ENCODE measurements at places on chromosomes 7 and 10.
A peak's percentile ranks its signal among the peaks of the same experiment; 100 is the strongest.

- DNase-seq = no peak
These were observed 244.6 kb downstream of the BUB3 start for GRCh38 chr10:123398756-123399155.

- DNase-seq = no peak
These were observed 144.0 kb upstream of the ASAH2 start for GRCh38 chr10:50395271-50395670.

DNA sequence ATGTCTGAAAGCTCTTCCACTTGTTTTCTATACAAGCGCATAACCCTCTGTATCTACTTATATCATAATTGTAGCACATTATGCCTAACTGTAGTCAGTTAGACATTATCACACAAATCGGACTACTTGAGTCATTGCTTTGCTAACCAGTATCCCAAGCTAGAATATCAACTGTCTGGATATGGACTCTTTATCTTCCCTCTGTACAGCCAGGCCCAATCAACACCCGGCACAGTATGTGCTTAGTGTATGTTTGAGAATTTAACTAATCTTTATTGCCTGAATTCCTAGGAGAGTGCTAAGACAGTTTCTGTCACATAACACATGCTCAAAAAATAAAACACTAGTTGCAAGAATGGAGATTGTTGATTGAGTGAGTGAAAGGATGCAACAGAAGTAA, 211.2 kb downstream of the ARL4A start:
- DNase-seq = no peak

DNA sequence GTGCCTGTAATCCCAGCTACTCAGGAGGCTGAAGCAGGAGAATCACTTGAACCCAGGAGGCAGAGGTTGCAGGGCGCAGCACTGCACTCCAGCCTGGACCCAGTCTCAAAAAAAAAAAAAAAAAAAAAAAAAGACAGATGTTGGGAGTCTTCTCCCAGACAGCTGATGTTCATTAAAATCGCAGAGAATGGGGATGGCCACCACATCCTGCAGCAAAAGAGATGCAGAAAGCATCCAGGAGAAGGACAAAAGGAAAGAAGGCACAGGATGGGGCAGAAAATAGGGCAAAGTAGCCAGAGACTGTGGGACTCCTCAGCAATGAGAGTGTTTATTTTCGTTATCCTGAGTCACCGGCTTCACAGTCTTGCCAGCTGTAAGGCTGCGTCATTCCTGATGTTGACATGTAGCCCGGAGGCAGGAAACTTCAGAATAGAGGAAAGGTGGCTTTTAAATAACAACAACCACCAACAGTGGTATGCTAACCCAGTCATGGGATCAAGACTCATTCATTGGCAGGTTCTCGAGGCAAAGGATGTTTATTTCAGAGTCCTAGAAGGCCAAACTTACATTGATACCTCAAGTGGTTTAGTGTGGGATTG, 149.5 kb upstream of the SVIL start:
- DNase-seq = no peak

DNA sequence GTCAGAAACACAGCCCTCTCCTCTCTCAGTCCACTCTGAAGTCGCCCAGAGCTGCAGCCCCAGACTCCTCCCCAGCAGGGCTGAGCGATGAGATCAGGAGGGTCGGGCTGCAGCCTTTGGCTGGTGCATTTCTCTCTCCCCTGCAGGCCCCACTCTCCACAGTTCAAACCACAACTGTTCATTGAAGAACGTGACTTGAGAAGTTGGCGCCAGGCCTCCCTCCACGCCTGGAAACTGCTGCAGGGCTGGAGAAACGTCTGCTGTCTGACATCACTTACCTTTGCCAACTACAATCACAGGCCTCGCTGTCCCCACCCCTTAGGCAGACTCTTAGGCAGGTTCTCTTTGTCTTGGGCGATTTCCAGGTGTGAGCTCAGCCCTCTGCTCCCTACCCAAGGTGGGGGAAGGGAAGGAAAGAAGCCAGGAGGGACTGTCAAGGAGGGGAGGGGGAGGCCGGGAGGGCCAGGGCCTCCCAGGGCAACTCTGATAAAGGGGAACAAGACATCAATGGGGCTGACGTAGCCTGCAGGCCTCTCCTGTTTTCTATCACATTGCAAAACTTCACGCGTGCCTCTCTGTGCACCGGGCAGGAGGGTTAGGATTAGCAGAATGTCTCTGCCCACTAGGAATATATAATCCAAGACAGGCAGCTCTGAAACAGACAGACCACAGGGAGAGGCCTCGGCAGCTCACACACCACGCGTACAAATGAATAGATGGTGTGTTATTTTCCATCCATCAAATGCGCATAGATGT, 32.7 kb downstream of the CALML5 start:
- no peak for DNase-seq

DNA sequence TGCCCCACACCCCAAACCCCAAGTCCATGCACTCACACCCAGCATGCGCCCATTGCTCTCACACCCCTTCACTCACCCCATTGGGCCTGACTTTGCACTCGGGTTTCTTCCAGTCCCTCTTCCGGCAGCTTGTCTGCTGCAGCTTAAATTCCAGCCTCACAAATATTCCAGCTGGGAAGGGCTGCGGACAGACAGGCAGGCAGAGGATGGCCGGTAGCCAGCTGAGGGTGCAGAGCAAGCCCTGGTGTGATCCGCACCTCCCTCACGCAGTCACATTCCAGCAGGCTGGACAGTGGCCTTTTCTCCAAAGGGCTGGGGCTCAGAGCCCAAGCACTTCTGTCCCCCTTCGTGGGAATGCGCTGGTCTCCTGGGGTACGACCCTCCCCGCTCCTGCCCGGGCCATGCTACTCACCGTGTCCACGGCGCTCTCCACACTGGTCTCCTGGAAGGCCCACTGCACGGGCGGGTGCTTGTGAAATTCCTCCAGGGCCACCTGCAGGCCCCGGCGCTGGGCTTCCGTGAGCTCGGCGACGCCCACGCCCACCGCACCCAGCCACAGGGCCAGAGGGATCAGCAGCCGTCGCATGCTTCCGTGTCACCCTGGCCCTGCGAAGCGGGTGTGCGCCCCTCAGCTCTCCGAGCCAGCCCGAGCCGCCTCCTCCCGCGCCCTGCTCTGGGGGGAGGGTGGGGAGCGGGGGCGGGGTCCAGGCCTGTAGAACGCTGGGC, 1.2 kb downstream of the RARRES2 start:
- DNase-seq = peak; percentile 29

- no peak for DNase-seq
These were observed 287.7 kb upstream of the MYO3A start for GRCh38 chr10:25646371-25646770.

GRCh38 chr7:73734619-73735527, 3.7 kb downstream of the ABHD11 start:
- peak; percentile 89 for DNase-seq

DNA sequence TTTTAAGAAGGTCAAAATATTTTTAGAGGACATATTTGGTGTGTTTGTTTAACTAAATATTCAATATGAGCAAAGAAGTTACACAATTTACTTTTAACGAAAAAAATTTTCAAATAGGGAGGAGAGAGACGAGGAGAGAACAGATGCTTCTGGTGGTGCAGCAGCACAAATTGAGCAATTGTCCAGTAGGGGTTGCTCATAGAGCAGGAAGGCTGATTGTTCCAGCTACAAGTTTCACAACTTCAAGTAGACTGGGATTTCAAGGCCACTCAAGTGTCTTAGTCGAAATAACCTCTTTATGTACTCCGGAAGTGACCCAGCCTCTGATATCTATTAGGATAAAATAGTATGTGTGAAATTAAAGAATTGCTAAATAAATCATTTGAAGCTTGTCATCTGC, 197.9 kb downstream of the HDAC9 start:
- no peak for DNase-seq

- no peak for DNase-seq
These were observed 59.9 kb upstream of the HBP1 start for GRCh38 chr7:107108793-107109371.

- DNase-seq = no peak
These were observed 81.4 kb downstream of the ATXN7L1 start for GRCh38 chr7:105794741-105795729.

DNA sequence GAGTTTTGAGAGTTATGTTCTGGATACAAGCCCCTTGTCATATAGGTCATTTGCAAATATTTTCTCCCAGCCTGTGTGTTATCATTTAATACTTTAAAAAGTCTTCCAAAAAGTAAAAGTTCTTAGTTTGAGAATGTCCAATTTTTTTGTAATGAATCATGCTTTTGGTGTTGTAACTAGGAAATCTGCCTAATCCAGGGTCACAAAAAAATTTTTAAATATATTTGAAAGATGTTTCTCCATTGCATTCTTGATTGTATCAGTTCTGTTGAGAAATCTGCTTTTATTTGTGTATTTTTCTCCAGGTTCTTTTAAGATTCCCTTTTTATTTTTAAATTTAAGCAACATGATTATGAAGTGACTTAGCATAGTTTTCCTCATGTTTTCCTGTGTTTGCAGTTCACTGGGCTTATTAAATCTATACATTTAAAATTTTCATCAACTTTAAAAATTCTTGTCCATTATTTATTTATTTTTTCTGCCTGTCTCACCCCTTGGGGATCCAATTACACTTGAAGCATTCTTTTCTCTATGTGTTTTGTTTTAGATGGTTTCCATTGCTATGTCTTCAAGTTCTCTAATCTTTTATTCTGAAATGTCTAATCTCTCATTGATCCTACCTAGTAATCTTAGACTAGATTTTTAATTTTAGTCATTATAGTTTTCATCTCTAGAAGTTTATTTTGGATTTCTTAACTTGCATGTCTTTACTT, 47.0 kb downstream of the CCDC71L start:
- no peak for DNase-seq

GRCh38 chr10:8133146-8133545, 78.7 kb downstream of the GATA3 start:
- peak; percentile 73 for DNase-seq

GRCh38 chr7:115578576-115578975, 452.0 kb downstream of the TFEC start:
- no peak for DNase-seq

DNA sequence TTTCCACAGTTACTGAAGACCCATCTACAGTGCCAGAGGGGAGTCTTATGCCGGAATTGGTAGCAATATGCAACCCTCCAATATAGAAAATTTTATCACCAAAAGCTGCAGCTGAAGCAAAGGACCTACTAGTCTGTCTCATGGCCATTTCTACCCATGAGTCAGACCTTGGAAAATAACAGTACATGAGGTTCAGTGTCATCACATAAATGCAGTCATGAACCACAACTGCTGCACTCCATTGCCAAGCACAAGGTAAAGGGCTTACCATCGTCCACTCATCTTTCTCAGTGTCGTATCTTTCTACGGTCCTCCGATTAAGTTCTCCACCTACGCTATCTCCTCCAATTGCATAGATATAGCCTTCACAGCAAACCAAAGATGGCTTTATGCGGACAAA, 21.8 kb downstream of the KBTBD2 start:
- no peak for DNase-seq

- DNase-seq = no peak
These were observed 332.4 kb upstream of the NRP1 start for GRCh38 chr10:33666686-33667480.

DNA sequence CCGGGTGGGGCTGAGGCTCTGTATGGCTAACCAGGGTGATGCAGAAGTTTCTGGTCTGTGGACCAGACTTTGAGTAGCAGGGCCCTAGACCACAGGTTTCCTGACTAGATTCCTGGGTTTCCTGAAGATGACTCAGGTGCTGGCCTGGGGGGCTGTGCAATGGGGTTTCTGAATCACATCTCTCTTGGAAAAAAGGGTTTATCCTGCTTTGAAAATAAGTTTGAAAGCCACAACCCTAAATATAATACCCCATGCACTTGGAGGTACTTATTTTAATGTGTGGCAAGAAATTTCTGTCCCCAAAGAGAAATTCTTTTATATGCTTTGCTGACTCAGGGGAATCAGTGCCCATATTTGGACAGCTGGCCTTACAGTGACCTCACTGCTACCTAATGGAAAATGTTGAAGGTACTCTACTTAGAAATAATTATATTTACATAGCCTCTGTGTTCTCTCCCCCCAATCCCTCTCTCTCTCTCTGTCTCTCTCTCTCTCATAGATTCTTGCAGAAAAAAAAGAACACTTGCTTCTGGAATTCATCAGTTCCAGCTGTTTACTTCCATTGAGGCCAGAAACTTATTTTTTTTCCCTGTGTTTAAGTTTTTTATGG, 184.4 kb upstream of the LYZL2 start:
- no peak for DNase-seq

- DNase-seq = peak; percentile 28
These were observed 29.6 kb downstream of the MINDY4 start for GRCh38 chr7:30800785-30801252.

DNA sequence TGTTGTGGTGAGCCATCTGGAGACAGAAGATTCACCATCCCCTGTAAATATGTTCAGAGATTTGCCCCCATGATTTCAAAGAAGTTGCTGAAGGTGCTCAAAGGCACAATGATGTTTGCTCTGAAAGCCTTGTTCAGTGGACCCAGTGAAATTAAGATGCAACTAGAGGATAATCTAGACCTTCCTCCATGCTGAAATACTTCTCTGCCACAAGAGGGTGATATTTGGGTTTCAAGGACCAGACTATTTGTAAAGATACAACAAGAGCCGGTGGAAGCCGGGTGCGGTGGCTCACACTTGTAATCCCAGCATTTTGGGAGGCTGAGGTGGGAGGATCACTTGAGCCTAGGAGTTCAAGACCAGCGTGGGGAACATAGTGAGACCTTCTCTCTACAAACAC, 13.5 kb upstream of the MSRB2 start:
- DNase-seq = no peak

DNA sequence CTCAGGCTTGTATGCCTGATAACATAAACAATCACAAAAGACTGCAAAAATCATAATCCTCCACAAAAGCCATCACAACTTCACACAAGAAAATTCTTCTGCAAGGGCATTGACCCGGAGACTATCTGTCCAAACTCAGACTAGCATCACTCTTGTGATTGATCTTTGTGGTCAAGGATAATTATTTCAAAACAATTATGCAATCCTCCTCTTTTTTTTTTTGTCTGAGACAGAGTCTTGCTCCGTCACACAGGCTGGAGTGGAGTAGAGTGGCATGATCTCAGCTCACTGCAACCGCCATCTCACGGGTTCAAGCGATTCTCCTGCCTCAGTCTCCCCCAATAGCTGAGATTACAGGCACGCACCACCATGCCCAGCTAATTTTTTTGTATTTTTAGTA, 22.2 kb downstream of the CDNF start:
- no peak for DNase-seq

All from activated CD4-positive, alpha-beta T cell treated with anti-CD3 and anti-CD28 coated beads for 48 hours (primary cell).